ENCODE measurements at places on chromosomes 1 and 21.

DNA sequence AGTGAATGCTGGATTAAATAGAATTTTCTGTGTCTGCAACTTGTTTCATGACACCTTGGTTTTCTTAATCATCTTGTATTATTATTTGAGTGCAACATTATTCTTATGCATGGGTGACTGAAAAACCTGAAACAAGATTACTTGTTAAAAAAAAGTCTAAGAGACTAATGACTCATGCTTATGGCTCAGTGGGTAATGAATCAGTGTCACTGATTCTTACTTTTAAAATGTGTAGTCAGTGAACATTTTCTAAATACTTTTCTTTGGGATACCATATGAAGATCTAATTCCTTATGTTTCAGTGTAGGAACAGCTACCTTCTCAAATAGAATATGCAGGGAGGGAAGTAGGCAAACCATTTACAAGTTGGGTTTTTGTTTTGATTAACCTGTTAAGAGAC, 65.5 kb downstream of the PRKAA2 start:
- DNase-seq, result no peak

DNA sequence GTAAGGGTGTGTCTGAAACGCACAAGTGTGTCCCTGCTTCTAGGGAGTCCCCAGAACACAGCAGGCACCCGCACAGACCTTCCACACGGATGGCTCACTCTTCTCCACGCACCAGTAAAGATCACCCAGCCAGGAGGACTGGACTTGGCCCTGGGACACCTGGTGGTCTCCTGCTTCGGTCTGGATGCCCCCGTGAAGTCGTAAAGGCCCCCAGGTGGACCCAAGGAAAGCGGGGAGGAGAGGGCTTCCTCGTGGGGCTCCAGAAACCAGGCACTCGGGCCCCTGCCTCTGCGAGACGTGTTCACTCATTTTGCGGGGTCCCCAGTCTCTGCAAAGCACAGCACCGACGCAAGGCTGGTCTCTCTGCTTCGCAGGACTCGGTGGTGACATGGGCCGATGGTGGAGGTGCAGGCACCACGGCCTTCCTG, 20.2 kb upstream of the COL6A2 start:
- no peak for DNase-seq

DNA sequence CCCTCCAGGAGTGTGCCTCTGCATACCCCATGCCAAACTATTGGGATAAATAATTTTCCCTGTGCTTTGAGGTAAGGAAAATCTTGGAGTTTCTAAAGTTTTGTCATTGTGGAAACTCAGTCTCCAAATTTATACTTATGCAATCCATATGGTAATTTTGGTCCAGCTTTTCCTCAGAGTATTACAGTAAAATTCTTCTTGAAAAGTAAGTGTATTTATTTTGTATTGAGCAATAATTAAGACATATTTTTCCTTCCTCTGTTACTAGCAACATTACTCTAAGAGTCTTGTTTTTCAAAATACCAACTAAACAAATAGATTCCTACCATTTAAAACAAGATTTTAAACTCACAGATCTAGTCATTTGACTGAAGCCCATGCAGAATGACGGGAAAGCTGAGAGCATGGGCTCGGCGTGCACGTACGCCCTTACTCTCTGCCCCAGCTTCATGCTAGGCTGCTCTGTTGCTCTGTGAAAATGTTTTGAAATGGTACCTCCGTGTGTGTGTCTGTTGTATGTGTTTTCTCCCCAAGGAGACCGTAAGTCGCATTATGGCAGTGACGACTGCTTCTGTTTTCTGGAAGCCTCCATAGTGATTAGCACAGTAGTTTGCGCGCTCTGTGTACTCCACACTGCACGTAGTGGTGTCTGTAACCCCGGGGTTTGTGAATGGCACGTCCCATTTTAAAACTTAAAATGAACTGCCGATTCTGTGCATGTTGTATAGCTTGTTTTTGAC, 165.3 kb downstream of the SDCCAG8 start:
- DNase-seq, result no peak

- no peak for DNase-seq
These were observed 166.1 kb downstream of the PDE4B start for GRCh38 chr1:65958561-65959350.

DNA sequence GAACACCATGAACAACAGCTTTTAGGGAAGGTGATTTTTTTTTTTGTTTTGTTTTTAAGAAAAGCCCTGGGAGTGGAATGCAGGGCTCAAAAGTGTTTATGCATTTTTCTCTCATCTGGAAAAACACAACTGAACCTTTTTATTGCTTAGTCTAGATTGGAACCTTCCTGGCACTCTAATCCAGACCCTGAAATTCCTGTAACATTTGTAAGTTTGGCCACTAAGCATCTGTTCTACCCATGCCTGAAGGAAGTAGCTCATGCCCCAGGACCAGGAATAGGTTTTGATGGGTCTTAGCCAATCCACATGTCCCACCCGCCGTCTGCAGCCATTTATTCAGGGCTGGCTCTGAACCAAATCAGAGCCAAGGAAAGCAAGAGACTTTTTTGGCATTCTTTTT, 39.7 kb upstream of the SLC2A1 start:
- DNase-seq, result no peak

DNA sequence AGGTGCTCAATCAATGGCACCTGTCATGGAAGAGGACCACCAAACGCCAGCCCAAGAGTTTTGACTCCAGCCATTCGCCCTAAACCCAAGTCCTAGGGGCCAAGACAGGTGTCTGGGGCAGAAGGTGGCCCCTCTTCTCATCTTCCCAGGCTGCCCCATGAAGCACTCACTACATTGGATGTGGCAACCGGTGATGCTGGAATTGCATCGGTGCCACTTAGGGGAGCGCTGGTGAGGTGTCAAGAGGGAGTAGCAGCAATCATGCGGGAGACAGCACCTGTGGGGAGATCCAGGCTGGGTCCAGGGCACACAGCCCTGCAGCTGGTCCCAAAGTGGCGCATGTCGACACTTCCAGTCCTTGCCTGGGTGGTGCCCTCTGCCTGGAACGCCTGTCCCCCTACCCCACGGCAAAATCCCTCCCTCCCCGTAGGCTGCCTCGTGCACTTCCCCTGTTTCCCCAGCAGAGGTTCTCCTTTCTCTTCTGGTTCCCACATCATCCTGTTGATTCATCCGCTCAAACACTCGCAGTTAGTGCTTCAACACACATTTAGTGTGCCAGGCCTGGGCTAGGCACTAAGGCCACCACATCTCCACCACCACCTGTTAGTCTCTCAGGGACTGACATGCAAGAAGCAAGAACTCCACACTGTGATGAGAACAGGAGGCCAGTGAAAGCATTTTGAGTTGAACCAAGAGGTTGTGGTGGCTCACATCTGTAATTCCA, 18.5 kb downstream of the PLA2G2D start:
- no peak for DNase-seq

GRCh38 chr1:157314408-157314807, 176.2 kb upstream of the ETV3 start:
- DNase-seq, result no peak

GRCh38 chr1:74767490-74767889, 34.5 kb downstream of the TYW3 start:
- no peak for DNase-seq

- no peak for DNase-seq
These were observed 3.0 kb upstream of the TMEM52 start for GRCh38 chr1:1921901-1922701.

DNA sequence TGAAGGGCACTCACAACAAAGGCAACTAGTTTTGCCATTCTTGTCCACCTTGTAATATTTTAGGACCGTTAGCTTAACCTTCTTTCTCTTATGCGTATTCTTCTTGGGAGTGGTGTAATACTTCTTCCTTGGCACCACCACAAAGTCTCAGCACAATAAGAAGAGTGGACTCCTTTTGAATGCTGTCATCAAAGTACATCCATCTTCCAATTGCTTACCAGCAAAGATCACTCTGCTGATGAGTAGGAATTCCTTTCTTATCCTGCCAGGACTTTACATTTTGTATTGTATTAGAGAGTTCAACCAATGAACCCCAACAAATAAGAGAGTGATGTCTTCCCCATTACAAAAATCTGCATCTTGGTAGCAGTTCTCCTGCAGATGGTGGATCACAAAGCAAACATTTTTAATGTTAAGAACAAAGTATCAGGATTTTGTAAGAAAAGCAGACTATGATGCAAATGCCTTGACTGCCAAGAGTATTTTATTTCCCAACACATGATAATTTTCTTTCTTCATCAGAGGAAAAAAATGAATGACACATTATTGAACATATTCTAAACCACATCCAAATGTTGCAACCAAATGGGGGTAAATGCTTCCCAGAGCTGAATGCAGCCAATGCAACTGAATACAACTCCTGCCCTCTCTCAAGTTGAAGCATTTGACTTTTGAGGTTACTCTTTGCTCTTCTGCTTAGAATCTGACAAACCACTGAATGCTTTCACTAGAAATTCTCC, 5.1 kb upstream of the ARNT start:
- DNase-seq, result no peak

DNA sequence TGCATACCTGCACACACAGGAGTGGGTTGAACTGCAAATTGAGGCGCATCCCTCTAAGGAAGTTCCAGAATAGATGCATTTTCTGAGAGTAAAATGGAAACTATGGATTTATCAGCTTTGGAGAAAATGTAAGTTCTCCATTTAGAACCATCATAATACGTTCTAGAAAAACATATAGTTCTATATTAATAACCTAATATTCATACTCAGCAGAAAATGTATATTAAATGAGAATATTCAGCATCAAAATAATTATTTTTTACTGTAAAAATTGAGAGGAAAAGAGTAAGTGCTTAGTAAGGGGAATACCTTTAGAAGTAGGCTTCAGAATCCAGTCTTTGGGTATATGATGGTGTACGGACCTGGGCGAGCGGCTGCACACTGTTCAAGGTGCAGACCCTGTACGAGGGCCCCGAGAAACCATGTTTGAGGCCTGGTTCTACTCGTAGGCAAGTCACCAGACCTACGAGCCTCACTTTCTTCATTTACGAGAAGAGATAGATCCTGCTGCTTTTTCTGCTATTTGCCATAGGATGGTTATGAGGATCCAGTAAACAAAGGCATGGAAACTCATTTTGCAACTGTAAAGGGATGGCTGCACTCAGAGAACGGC, 6.8 kb downstream of the CD247 start:
- no peak for DNase-seq

DNA sequence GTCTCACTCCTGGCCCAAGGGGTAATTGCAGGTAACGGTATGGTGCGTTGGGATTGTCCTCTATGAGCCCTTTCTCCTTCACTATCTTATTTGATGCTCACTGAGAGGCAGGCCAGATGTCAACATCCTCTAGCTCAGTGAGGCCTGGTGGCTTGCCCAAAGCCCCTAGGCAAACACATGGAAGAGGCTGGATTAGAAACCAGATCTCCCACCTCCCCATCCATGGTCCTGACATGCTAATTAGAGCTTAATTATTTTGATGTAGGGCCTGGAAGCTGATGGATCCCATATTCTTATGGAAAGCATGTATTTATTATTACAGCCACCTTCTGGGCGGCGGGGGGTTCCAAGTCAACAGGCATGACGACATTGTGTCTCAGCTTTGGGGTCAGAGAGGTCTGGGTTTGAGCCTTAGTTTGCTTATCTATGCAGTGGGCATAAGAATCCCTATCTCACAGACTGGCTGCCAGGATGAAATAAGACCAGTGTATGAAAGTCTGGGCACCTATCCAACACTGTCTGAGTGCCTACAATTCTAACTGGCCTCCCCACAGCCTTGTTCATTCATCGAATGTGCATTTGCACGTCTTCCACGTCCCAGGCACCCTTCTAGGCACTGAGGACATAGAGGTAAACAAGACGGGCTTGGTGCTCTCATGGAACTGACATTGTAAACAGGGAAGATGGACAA, 6.2 kb downstream of the SMPDL3B start:
- no peak for DNase-seq

GRCh38 chr1:21451981-21452411, 12.1 kb downstream of the NBPF3 start:
- no peak for DNase-seq

DNA sequence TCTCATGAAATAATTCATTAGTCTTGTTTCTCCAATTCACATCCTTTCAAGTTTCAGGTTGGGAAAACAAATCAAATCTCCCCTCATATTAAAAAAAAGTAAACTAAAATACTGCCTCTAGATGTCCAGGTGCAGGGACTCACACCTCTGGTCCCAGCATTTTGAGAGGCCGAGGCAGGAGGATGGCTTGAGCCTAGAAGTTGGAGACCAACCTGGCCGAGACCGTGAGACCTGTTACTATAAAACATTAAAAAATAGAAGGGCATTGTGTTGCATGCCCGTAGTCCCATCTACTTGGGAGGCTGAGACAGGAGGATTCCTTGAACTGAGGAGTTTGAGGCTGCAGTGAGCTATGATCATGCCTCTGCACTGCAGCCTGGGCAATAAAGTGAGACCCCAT, 61.9 kb downstream of the ST6GALNAC5 start:
- DNase-seq, result no peak

DNA sequence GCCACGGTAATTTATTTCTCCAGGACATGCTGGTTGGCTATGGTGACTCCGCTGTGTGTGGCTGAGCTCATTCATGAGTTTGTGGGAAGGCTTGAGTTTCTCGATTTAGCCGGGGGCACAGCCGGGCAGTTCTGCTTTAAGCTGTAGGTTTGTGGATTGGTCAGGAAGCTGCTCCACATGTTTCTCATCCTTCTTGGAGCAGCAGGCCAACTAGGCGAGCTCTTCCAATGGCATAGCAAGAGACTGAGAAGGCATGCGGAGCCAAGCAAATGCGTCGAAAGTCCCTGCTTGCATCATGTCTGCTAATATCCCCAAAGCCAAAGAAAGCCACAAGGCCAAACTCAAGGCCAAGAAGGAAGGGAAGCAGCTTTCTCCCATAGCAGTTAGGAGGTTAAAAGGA, 71.6 kb upstream of the GREM2 start:
- no peak for DNase-seq

GRCh38 chr1:24309762-24310485, 9.2 kb upstream of the GRHL3 start:
- no peak for DNase-seq

DNA sequence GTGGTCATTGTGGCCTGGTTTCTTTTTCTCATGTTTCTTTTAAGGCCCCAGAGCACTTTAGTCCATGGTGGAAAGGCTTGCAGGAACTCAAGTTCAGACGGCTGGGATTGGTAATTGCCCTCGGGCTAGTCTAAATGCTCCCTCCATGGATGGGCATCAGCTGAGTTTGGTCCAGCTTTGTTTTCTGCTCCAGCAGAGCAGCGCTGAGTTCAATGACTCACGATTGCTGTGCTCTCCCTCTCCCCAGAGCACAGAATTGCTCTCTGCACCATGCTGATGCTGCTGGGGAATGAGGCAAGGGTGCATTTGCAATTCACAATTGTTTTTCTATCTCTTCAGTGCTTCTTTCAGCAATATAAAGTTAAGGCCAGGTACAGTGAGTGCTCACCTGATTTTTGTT, 1.8 kb upstream of the OR2T6 start:
- DNase-seq, result no peak

DNA sequence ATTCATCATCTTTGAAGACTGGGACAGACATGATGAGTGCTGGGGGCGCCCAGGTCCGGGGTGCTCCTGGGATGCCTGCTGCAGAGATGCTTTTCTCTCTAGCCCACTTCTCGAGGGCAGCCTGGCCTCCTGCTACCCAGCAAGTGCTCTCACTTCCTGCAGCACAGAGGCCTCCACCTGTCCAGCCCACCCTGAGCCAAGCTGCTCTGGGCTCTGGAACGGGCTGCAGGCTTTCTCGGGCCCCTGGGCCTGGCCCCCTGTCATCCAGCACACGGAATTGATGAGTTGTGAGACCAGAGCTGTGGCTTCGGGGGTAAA, 469.5 kb upstream of the VAMP3 start:
- DNase-seq, result no peak

- DNase-seq, result no peak
These were observed 92.9 kb upstream of the NEGR1 start for GRCh38 chr1:72375226-72375625.

All from stimulated activated CD8-positive, alpha-beta memory T cell treated with anti-CD3 and anti-CD28 coated beads, Interleukin-7, amount 100 ng/mL, for 1 hour (primary cell).